ENCODE measurements at places on chromosomes 7 and 10. TPM values are rescaled to one million over a fixed set of nuclear protein-coding genes. Genes with fewer than 3 reads are reported as not detected.
A peak's percentile ranks its signal among the peaks of the same experiment; 100 is the strongest.

DNA sequence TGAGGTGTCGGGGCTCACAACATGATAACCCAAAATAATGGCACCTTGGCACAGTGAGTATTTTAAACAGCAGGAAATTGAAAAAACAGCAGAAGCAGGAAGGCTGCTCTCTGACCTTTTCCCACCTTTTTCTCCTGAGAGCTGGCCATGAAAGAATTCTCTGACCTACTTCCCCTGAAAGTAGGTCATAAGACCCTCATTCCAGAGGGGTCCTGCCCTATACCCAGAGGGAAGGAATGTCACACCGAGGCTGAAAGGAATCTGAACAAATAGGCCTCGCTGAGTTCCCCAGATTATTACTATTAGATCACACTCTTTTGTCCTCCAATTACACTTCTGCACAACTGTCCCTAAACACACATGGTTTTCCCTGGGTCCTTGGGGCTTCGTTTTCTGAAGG is 18.8 kb downstream of the CPVL start:
- DNase-seq: no peak

- DNase-seq: no peak
Observed at GRCh38 chr10:124704428-124705380, 39.5 kb downstream of the FAM53B start.

FAM25C gene
- total RNA-seq: not detected

FZD1 gene
- total RNA-seq: 6.1 TPM

DNA sequence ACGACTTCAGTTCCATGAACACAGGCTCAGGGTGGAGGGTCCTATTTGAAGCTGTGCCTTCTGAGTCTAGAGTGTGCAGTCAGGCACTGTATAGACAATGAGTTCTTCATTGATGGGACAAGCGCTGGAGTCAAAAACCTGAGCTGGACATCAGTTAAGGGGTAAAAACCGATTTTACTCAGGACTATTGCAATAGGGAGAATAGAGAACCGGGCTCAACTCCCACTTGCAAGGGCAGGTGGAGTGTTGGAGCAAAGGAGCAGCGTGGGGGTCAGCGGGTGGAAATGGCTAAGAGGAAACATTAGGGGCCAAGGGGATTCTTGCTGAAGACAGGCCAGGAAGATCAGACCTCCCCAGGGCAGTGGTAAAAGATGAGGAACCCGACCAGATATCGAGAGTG is 28.5 kb downstream of the PRLHR start:
- no peak for DNase-seq

SKIDA1 gene
- total RNA-seq: 1.9 TPM

DNA sequence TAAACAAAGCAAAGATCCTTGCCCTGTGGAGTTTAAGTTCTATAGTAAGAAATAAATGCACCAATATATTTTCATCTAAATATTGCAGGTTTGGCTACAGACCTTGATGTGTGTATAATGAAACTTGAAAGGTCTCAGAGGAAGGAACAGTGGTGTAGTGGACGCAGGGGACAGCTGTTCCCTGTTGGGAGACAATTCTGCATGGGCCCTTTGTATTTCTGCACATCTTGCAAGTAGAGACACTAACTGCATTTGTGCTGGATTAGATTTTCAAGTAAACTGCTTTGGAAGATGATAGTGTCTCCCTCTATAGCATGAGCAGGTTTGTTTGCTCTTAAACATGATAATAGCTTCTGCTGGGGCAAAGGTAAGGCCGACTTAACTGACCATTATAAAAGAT is 57.5 kb upstream of the FAM133B start:
- no peak for DNase-seq

GRCh38 chr10:14605231-14605925 is 169.3 kb downstream of the FAM107B start:
- peak; percentile 85 for DNase-seq

DNA sequence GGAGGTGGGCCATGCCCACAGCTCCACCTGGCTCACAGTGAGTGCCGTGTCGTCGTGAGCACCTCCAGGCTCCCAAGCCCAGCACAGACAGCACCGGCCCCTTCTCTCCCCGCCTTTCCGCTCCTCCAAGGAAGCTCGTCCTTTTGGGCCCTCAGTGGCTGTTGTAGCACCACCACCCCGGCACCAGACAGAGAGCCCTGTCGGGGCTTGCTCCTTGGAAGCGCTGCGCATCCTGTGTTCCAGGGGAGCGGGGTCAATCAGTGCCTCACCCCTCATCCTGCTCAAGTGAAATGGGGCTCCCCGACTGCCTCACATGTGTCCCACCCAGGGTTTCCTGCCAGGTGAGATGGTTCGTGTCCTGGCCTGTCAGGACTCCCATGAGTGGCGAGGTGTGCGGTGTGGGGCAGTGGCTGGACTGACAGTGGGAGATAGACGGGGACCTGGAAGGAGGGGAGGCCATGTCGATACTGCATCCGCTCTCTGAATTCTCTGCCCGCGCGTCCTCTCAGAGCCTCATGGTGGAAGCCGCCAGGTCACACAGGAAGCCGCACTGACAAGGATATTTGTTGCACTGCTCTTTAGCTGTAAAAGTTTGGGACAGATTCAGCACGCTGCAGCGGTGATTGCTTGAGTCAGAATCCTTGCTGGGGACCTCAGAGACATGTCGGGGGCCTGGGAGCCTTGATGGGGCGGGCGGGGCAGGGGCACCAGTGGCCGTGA is 107.1 kb downstream of the INPP5A start:
- no peak for DNase-seq

- no peak for DNase-seq
Observed at GRCh38 chr10:20745556-20746375, 151.3 kb downstream of the NEBL start.

- no peak for DNase-seq
Observed at GRCh38 chr7:69878015-69878414, 279.7 kb downstream of the AUTS2 start.

ACSM6 gene
- not detected for total RNA-seq

DNA sequence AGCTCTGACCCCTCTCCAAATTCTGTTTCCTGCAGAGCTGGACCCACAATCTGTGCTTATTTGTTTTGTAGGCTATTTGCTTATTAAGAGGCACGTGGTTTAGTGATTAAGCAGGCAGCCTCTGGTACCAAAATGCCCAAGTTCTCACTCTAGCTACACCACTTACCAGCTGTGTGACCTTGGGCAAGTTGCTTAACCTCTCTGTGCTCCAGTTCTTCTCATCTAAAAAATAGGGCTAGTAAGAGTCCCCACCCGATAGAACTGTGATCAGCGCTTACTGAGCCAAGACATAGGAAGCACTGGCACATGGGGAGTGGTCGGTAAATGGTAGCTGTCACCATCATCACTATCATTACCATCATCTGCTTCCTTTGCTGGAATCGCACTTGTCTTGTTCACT is 20.8 kb downstream of the C10orf105 start:
- DNase-seq: no peak

DNA sequence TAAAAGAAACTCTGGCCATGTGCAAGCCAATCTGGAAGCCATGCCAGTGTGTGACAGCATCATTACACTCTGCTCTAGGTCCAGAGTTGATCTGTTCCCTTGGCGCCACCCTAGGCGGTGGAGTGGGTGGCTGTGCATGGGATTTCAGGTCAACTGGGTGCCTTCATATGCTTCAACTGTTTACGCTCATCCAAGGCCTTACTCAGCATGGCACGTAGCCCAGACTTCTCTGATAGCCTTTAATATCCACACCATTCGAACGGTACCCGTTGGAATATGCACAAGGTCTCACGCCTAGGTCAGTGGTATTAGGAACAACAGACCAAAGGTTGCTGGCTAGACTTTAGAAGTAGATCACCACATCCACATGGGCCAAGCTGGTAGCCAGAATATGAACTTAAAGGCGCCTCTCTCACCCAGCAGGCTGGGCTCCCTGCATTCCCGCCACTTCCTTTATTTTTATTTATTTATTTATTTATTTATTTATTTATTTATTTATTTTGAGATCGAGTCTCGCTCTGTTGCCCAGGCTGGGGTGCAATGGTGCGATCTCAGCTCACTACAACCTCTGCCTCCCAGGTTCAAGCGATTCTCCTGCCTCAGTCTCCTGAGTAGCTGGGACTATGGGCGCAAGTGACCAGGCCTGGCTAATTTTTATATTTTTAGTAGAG is 18.7 kb upstream of the ACHE start:
- DNase-seq: peak; percentile 57

GRCh38 chr10:132392811-132393694 is 3.9 kb upstream of the PWWP2B start:
- DNase-seq: peak; percentile 84

GRCh38 chr7:66307591-66308215 is 102.6 kb downstream of the TPST1 start:
- peak; percentile 74 for DNase-seq

TMEM176A gene
- total RNA-seq: 0.34 TPM

- DNase-seq: no peak
Observed at GRCh38 chr7:92723943-92724342, 112.4 kb downstream of the CDK6 start.

- peak; percentile 89 for DNase-seq
Observed at GRCh38 chr10:124906551-124907001, 35.3 kb upstream of the ZRANB1 start.

DNA sequence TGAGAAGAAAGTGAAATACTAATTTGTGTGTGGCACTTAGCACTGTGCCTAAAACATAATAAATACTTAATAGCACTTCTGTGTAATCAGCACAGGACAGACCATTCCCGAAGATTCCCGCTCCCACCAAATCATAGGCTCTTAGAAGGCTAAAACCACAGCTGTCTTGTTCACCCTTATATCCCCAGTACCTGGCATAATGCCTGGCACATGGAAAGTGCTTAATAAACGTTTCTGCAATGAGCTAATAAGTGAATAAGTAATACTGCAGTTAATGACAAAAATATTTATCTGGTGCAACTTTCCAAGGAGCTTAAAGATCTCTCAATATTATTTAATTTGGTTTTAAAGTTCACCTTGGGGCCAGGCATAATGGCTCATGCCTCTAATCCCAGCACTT is 43.2 kb downstream of the MTURN start:
- DNase-seq: no peak

CYP2E1 gene
- total RNA-seq: not detected

AP3M1 gene
- total RNA-seq: 26.4 TPM

GRCh38 chr10:36880898-36881297 is 244.5 kb upstream of the ANKRD30A start:
- DNase-seq: peak; percentile 22

CTTNBP2 gene
- 0.59 TPM for total RNA-seq

DNA sequence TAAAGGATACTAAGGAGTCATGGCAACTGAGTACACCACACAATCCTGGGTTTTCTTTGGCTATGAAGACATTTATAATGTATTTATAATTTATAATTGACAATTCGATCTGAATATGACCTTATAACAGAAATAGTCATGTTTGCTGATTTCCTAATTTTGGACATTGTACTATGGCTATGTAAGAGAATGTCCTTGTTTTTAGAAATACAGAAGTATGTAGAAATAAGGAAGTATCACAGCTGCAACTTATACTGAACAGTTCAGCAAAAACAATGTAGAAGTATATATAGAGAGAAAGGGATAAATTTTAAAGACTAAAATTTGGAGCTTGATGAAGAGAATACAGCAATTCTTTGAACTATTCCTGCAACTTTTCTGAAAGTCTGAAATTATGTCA is 32.6 kb downstream of the PRLHR start:
- DNase-seq: no peak

C10orf105 gene
- not detected for total RNA-seq

GSAP gene
- 6.9 TPM for total RNA-seq

DNA sequence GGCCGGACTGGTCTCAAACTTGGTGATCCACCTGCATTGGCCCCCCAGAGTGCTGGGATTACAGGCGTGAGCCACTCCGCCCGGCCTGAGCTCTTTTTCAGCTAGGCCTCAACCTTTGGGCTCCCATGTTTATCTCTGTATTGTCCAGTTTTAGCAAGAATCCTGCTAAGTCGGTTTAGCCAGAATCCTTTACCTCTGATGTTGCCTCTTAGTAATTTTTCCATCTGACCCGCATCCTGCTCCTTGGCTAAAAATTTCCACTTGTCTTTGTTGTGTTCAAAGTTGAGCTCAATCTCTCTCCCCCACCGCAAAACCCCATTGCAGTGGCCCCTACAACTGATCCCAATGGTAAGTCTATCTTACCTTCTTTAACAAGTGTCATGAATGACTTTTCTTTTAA is 20.7 kb upstream of the ST7 start:
- DNase-seq: no peak

- no peak for DNase-seq
Observed at GRCh38 chr10:105161149-105161548, 520.1 kb downstream of the SORCS3 start.

GRCh38 chr7:153838591-153838990 is 213.6 kb upstream of the DPP6 start:
- no peak for DNase-seq

GRCh38 chr7:64314566-64314965 is 805 bp downstream of the ZNF736 start:
- DNase-seq: no peak

GRCh38 chr7:75591467-75592255 is 99.5 kb downstream of the SPDYE5 start:
- no peak for DNase-seq

GRCh38 chr7:5050676-5051075 is 5.0 kb downstream of the RBAK start:
- no peak for DNase-seq

UBE2H gene
- 98.3 TPM for total RNA-seq

DNA sequence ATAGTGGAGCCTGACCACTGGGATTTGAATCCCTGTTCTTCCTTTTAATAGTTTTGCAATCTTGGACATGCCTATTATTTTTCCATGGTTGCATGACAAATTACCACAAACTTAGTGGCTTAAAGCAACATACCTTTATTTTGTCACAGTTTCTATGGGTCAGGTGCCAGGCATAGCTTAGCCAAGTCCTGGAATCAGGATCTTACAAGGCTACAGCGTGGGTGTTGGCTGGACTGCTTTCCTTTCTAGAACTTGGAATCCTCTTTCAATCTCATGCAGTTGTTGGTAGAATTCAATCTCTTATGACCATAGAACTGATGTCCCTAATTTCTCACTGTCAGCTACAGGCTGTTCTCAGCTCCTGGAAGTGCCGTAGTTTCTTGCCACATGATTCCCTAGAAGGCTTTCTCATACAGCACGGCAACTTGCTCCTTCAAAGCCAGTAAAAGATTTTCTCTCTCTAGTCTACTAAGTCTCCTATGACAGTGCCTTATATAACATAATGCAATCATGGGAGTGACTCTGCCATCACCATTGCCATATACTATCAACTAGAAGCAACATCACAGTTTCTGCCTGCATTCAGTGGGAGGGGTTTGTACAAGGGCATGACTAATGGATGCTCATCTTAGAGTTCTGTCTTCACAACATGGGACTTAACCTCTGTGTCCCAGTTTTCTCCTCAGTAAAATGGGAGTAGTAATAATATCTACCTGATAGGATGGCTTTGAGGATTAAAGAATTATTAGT is 243.4 kb upstream of the FZD1 start:
- DNase-seq: no peak

DNA sequence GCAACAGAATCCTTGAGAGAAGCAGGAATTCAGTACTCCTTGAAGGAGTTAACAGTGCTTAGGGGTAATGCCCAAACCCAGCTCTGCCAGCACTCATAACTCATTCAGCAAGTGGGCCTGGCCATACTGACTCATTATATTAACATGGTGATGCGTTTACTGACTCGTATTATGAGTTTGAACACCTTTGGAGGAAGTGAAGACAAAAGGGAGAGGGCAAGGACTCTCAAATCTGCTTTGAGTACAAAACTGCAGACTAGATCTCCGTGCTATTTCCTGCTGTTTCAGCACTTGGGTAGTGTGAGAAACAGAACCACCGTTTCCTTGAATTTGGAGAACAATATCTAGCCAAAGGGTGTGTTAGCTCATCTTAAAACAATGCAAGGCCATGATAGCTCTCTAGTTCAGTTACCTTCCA is 30.8 kb downstream of the SLC16A9 start:
- peak; percentile 6 for DNase-seq

Measured in M059J (cell line).